CD14-positive monocyte (primary cell): ENCODE measurements at places on chromosomes 7 and 10. TPM values are rescaled to one million over a fixed set of nuclear protein-coding genes. Genes with fewer than 3 reads are reported as not detected.

GRCh38 chr7:131016230-131016629, 282.2 kb upstream of the KLF14 start:
- no peak overlapping the region for H3K4me3 ChIP-seq
- H3K36me3 ChIP-seq, result no peaks in the 10 kb centered on the region
- no peak for DNase-seq
- H3K4me1 ChIP-seq, result peaks cover 20% of the 10 kb centered on the region
- H3K27me3 ChIP-seq, result no peaks in the 10 kb centered on the region

- no peak for DNase-seq
- no peak overlapping the region for H3K27ac ChIP-seq
- no peaks in the 10 kb centered on the region for H3K36me3 ChIP-seq
- peaks cover 20% of the 10 kb centered on the region for H3K27me3 ChIP-seq
Measured at GRCh38 chr7:69597278-69598076, 798 bp upstream of the AUTS2 start.

DNA sequence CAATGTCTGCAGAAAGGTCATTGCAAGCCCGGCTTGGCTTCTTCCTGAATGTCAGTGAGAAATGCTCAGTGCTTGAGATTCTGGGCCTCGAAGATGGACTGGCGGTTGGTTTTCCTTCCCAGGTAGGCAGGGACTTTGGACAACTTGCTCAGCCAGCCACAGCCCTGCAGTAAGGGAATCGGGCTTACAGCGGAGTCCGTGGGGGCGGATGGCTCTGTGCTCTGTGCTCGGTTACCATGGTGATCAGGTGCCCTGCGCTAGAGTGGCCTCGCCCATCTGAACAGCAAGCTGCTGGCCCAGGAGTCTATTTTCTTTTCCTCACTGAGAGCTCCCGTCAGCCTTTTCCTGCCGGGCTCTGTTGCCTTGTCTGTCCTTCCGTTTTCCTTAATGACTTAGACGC, 77.8 kb upstream of the SH2B2 start:
- no peaks in the 10 kb centered on the region for H3K4me1 ChIP-seq
- H3K27ac ChIP-seq, result no peak overlapping the region
- peaks cover 99% of the 10 kb centered on the region for H3K36me3 ChIP-seq
- DNase-seq, result no peak

DNA sequence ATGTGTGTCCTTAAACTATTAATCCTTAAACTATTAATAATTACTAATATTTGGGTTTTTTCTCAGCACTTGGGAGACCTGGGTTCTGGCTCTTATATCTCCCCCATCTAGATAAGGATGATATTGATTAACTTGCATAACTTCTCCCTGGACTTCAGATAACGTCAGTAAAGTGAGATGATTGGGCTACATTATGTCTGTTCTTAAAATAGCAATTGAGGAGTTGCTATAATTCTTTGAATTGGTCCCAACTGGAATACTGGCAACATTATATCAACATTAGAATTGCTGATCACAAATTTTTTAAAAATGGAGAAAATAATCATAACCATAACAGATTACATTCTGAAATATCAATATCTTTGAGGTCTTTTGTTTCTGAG, 1.9 kb downstream of the APBB1IP start:
- no peaks in the 10 kb centered on the region for H3K27me3 ChIP-seq
- H3K27ac ChIP-seq, result peak overlapping the region; percentile 97
- DNase-seq, result no peak
- H3K4me1 ChIP-seq, result peaks cover 46% of the 10 kb centered on the region

Gene STEAP4
- 40.0 TPM for polyA plus RNA-seq

- DNase-seq, result no peak
- no peak overlapping the region for H3K4me3 ChIP-seq
- H3K4me1 ChIP-seq, result no peaks in the 10 kb centered on the region
- H3K36me3 ChIP-seq, result no peaks in the 10 kb centered on the region
- no peak overlapping the region for H3K27ac ChIP-seq
Measured at GRCh38 chr7:84784450-84784849, 402.4 kb downstream of the SEMA3D start.

Gene PDZD8
- 9.0 TPM for polyA plus RNA-seq
